ENCODE measurements at places on chromosomes 11 and 22.

DNA sequence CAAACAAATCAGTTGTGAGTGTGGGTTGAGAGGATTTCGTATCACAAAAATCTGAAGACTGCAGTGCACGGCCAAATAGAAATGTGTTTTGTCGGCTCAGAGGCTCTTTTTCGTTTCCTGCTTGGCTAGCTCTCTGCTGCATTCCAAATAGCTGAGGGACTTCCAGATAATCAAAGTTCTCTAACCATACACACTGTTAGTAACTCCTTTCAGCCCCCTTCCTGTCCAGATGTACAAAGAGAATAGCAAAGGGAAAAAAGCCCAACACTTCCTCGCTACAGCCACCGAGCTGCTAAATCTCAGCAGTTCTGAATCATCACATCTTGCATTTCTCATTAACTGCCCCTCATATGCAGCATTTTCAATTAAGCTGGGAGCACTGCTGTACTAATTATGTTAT lies 203.1 kb downstream of the TENM4 start:
- peak; percentile 82 for DNase-seq

DNA sequence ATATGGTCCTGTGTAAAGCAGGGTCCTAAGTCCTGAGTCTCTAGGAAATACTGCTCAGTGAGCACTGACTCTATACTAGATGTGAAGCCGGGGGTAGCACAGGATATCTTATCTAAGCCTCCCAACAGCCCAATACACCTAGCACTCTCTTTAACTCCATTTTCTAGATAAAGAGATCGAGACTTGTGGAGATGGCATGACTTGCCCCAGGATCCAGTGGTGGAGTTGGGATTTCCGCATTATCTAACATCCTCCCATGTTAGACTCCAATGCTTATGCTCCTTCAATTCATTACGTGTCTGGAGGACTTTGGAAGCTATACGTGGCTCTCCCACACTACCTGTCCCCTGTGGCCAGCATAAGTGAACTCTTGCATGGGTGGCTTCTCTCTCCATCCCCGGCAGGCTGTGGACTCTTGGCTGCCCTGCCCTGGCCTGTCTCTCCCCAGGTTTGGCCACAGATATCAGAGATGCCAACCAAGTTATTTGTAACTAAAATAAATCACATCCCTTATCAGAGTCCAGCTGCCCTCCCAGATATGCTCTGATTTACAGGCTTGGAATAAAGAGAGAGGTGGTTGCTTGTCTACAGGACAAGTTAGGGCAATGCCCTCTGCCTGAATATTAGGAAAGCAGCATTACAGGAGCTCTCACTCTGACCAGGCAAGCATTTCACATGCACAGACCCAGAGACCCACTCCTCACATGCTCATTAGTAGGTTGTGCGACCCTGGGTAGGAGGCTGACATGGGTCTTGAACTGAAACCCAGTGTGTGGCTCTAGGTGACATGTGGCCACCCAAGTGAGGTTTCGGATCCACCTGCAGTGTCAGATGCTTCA lies 4.5 kb downstream of the CD44 start:
- no peak for DNase-seq

- DNase-seq, result no peak
These were observed 21.8 kb upstream of the OR56A1 start for GRCh38 chr11:6052374-6052773.

GRCh38 chr11:70935006-70935768 lies 317.2 kb downstream of the SHANK2 start:
- no peak for DNase-seq

DNA sequence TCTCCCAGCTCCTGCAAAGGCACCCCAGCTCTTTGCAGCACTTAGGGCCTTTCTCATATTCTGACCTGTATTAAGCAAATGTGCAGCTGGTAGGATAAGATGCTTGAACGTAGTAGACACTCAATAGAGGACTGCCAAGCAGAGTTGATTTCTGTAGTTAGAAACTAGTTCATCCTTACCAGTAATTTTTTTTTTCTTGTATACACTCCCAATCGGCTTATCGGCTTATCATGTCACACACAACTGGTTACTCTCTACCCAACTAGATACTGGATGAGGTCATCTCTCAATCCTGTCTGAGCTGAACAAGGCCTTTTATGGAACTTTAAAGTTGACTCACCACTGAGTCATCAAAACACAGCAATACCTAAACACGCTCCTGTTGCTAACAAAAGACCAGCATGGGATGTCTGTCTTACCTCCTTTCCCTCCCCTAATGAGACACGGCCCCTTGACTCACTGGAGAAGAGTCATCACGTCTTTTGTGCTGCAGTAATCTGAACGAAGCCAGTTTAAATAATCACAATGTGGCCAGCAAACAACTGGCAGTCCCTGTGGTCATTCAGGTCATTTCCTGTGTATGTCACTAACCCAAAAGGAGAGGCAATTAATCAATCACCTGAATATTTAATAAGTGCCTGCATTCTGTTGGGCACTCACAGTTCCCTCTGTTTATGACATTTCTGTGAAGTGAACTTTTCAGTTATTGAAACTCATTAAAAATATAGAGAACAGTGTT lies 7.5 kb upstream of the WEE1 start:
- DNase-seq, result peak; percentile 100

- DNase-seq, result no peak
These were observed 325.7 kb upstream of the PITPNB start for GRCh38 chr22:28244757-28245156.

DNA sequence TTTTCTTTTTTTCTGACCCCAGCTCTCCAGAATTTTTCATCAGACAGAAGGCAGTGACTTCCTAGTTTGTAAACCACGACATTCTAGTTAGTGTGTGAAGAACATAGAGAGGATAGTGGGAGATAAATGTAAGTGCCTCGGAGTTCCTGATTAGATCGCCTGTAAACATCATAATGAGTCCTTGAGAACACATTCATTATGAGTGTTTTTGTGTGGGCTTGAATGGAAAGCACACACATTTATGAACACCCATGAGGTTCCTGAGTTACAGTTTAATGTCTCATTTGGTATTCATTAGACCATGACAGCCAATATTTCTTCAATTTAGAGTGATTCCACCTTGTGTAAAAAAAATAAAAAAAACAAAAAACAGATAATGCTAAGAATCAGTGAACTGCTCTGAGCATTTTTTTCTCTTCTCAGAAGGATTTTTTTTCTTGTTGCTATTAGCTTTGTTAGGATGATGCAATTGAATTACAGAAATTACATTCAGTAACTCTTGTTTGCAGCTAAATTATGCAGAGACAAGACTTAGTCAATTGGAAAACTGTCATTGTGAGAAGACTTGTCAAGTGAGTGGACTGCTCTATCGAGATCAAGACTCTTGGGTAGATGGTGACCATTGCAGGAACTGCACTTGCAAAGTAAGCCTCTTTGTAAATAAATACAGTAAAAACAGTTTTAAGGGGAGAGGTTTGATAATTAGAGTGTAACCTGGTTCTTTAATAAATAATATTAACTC lies 257.6 kb downstream of the NELL1 start:
- no peak for DNase-seq

- no peak for DNase-seq
These were observed 249.1 kb upstream of the TBCEL start for GRCh38 chr11:120774591-120775386.

DNA sequence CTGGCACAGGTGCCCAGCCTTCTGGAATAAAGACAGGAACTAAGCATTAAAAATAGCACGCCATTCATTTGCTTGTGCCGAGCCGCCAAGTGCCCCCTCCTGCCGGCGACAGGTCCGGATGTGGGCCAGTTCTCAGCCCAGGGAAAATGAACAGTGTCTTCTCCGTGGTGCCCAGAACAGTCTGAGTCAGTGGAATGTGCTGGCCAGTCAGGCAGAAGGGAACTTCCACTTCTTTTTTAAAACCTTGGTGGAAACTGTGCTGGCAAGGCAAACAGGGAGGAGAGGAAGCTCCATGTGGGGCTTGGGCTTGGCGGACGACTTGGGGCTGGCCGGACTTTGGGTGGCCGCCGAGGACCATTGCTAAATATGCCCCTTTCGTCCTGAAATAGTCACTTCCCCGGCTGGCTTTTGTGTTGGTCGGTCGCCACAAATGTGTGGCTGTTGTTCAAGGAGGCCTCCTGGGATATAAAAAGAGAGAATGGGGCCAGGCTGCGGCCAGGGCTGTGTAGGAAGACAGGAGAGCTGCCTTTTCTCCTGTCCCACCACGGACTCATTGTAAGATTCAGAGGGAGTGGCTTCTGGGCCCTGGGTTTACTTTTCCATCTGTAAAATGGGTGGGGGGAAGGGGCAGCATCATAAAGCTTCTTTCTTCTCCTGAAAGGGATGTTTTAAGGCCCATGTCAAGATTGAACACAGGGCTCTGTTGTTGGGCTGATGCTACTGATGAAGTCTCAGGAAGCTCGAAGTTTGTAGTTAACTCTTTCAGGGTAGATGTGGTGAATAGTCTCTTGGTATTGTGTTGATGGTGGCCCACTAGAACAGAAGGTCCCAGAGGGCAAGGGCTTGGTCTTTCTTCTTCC lies 101.0 kb downstream of the PTPRJ start:
- no peak for DNase-seq
